ENCODE measurements at places on chromosomes 2 and 18.
A peak's percentile ranks its signal among the peaks of the same experiment; 100 is the strongest.

GRCh38 chr18:13246121-13246520 lies 27.6 kb downstream of the LDLRAD4 start:
- DNase-seq, result no peak

DNA sequence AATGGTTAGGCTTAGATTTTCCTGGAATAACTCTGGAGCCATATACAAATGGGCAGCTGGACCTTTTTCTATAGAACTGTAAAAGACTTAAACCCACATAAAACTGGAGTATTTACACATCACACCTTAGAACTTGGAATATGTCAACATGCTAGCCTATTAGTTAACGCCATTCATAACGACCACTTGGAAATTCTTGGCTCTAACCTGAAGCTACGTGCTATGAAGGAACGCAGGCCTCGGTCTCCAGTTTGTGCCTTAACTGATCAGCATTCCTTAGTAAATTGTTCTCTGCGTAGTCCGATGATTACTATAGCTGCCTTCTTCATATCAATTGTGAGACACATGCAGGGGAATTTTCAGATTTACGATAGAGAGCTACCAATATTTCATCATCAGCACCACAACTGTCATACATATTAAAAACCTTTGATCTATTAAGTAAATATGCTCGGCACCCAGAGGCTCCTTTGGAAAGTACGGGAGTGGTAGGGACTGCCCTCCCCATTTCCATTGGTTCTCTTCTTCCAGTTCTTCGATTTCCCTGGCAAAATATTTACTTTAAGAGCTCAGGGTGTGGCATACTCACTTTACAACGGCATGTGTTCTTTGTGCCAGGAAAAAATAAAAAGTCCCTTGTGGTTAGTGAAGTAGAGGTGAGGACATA lies 17.5 kb upstream of the CCL20 start:
- peak; percentile 25 for DNase-seq

DNA sequence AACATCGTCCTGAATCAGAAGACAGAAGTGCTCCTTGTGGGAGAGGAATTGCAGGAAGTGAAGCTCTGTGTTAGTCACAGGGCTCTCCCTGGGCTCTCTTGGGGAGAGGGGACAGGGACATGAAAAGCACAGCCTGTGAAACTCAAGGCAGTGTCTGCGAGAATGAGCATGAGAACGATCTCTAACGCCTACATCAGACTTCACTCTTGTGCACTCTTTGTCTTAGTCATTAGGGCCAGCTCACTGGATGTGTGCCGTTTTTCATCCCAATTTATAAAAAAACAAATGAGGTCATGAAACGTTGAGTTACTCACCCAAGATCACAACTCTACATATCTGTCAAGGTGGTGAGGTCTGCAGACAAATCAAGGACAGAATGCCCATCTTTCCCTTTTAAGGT lies 27.0 kb upstream of the TWIST2 start:
- DNase-seq, result no peak

DNA sequence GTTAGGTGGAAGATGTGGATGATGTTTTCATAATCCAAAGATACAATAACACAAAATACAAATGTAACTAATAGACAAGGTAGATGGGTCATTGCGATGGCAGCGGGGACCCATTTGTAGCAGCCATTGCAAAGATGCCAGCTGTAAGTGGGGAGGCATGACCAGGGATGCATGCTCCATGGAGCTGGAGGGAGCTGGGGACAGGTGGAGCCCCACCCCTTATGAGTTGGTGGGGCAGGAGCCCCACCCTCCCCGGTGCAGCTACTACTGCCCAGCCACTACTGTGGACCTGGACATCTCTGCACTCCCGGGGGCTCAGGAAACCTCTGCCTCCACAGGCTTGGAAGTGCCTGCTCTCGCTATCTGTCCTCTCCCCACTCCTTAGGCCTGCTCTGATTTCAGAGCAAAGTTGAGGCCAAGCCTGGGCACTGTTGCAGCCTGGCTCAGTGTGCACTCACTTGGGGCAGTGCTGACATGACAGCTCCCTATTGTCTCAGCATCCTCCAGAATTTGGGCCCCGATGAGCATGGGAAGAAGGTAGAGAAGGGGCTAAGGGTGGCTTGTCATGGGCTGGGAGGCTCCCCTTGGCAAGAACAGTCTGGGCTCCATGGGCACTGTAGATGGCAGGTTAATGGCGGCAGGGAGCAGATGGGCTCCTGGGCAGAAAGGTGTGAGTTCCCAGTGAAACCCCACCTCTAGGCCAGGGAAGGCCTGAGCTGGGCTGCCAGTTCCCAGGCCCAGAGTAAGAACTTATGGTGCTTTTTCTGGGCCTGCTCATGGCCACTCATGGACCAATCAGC lies 81.1 kb downstream of the ZNF804A start:
- DNase-seq, result no peak

DNA sequence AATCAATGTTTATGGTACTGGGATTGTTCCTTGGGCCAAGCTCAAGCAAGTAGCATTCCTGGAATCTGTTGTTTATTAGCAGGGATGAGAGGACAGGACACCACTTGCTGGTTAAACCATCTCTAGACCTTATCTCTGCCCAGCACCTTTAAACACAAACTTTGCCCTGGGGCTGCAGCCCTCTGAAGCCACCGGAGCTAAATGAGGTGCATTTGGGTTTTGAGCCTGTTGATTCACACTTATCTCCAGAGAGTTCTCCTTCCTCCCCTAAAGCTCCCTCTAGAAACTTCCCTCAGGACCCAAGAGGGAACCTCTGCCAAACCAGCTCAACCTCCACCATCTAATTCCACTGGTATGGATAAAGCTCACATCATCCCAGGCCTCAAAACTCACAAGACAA lies 94.8 kb upstream of the EPAS1 start:
- DNase-seq, result no peak

GRCh38 chr2:122193622-122194021 lies 438.2 kb downstream of the TSN start:
- DNase-seq, result no peak

DNA sequence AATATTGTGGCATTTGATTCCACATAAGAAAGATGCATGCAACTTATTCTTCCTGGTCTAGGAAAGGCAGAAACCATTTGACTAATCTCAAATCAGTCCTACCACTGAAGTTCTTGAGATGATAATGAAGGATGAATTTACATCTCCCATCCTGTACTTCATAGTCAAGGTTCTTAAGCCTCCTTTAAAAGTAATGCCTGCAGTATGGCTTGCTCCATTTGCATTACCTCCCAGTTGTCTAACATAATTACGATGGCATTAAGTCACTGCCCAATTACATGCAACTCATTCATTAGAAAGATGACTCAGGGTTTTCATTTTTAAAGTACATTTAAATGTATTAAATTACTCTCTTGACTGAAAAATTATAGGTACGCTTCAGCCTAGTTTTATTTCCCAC lies 32.2 kb downstream of the THADA start:
- no peak for DNase-seq

- DNase-seq, result no peak
Observed at GRCh38 chr2:237096911-237097310, 11.2 kb downstream of the COPS8 start.

- DNase-seq, result no peak
Observed at GRCh38 chr2:134161170-134161547, 92.7 kb upstream of the MGAT5 start.

GRCh38 chr2:75548036-75548573 lies 12.6 kb downstream of the EVA1A start:
- DNase-seq, result peak; percentile 5

GRCh38 chr2:38750011-38750890 lies 910 bp downstream of the SRSF7 start:
- DNase-seq, result peak; percentile 43

DNA sequence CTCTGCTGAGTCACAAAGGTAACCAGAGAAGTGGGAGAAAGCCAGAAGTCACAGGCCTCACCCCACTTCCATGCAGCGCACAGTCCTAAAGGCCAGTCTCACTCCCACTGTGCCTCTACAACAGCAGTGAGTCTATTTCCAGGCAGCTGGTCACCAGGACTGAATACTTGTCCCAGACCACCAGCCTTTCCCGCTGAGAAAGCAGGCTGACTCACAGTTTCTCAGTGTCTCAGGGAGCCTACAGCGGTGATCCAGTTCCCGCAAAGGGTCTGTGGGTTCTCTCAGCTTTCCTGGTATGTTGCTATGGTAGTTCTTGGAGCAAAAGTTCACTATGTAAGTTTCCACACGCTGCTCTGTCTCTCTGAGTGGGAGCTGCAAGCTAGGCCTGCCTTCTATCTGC lies 622.5 kb downstream of the RNF144A start:
- no peak for DNase-seq

DNA sequence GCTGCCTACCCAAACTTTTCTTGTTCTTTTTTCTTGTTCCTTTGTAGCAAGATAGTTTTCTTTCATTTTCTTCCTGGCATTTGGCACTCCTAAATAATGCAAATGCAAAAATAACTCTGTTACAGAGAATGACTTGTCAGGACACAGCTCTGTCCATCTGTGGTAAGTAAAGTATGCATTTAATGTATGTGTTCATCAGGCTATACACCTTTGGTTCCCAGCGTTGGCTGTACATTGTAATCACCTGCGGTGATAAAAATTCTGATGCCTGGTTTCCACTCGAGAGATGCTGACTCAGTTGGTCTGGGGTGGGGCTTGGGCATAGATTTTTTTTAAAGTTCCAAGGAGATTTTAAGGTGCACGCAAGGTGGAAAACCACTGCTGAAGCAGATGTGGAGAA lies at the start of gene SERPINB13:
Gene SERPINB13, plus strand, starts transcription at position 378 of the 400 bp plus-strand sequence. CDS start 1,325 bp downstream, outside the sequence.
- DNase-seq, result no peak

GRCh38 chr2:168320267-168320666 lies 72.9 kb upstream of the STK39 start:
- no peak for DNase-seq

GRCh38 chr2:130337735-130338325 lies 4.9 kb upstream of the IMP4 start:
- DNase-seq, result peak; percentile 82

DNA sequence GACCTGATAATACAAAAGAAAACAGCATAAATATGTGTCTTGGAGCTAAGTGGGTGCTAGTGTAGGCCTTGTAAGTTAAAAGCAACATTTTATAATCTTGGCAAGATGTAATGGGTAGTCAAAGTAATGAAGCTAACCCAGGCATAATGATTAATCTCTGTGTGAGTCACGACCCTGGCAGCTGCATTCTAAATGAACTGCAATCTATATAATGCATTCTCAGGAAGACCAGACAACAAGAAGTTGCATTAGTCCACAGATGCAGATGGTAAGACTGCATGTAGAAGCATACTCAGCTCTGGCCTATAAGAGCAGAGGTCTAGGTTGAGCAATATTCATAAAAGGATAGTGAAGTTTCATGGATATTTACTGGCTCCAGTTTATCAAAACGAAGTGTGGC lies 85.6 kb upstream of the ETAA1 start:
- no peak for DNase-seq

GRCh38 chr2:241686324-241686649 lies 328 bp downstream of the DTYMK start:
- DNase-seq, result no peak

- DNase-seq, result no peak
Observed at GRCh38 chr2:194698012-194698411, 959.0 kb upstream of the SLC39A10 start.

DNA sequence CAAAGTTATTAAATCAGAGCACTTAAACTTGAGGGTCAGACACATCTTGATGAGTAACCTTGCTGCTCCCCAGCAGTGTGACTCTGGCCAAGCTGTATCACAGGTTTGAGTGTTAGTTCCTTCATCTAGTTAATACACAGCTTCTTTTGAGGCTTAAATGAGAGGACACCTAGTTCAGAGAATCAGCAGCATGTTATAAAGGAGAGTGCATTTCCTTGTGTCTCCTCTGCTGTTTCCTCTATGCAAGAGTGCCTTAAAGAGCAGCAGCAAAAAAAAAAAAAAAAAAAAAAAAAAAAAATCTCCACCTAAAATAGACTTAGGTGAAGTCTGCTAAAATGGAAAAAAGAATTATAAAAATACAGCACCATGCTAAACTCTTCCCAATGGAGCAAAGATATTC lies 261.9 kb downstream of the TCF4 start:
- DNase-seq, result no peak

- DNase-seq, result no peak
Observed at GRCh38 chr2:230592775-230593174, 119.9 kb upstream of the CAB39 start.

- no peak for DNase-seq
Observed at GRCh38 chr2:69253611-69254301, 133.3 kb downstream of the GFPT1 start.

DNA sequence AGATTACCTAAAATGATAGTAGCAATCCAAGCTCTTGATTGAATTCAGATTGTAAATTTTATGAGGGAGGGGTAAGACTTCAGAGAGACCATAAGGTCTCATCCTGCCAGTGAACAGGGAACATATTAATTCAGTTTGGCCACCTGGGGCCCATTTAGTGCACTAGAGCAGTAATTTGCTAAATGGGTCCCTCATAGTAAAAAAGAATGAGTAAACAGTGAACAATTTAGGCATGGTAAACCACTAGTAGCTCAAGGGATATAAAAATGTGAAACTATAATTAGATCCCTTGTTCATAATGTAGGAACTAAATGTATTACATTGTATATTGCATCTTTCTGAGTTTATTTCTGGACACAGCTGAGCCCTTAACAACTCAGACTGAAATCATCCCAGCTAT lies 4.9 kb upstream of the PHLPP1 start:
- no peak for DNase-seq

GRCh38 chr2:54482715-54483114 lies 26.6 kb downstream of the SPTBN1 start:
- no peak for DNase-seq

GRCh38 chr18:75210274-75211001 lies at the start of gene TSHZ1:
TSS of gene TSHZ1 (plus strand) at chr18:75210797. CDS start at chr18:75211877, 1,080 bp downstream.
- DNase-seq, result peak; percentile 76

- no peak for DNase-seq
Observed at GRCh38 chr2:105890111-105890510, 145.4 kb downstream of the NCK2 start.

GRCh38 chr2:217868911-217869334 lies 133.9 kb downstream of the TNS1 start:
- no peak for DNase-seq

DNA sequence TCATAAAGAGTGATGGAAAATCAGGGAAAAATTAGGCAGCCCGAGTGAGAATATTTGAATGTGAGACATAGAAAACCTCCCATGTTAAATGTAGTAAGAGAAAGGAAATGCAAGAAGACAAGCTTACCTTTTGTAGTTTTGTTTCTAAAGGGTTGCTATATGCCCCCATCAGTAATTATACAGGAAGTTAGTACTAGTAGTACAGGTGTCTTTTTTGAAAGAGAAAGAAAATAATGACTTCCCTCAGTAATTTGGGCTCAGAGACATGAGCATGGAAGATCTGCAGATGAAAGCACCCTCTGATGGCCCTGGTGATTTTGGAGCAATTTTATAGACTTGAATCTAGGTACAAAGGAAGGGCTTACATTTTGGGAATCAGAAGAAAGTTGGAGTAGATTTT lies 80.8 kb downstream of the RHBDD1 start:
- DNase-seq, result no peak
